Amniotic epithelial cell (primary cell): ENCODE measurements at places on chromosomes 4 and X.
A peak's percentile ranks its signal among the peaks of the same experiment; 100 is the strongest.

- DNase-seq: no peak
Observed at GRCh38 chr4:19577097-19577496, 674.6 kb upstream of the SLIT2 start.

DNA sequence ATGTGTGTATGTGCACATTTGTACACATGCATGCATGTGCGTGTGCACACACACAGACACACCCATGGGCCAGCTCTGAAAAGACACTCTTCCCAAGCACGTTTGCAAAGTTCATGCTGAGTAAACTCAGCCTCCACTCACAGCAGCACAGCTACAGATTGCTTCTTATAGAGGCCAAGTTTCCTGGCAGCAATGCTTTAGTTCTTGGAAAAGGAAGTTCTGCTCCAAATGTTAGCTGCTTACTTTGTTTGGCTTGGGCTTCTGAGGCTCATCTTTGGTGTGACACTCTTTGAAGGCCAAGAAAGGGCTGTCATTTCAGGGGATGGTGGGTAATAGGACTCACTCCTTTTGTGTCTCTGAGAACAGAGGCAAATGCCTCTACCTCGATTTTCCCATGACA lies 6.6 kb downstream of the PLP1 start:
- DNase-seq: no peak

- DNase-seq: no peak
Observed at GRCh38 chr4:76270244-76271175, 19.0 kb downstream of the FAM47E start.

DNA sequence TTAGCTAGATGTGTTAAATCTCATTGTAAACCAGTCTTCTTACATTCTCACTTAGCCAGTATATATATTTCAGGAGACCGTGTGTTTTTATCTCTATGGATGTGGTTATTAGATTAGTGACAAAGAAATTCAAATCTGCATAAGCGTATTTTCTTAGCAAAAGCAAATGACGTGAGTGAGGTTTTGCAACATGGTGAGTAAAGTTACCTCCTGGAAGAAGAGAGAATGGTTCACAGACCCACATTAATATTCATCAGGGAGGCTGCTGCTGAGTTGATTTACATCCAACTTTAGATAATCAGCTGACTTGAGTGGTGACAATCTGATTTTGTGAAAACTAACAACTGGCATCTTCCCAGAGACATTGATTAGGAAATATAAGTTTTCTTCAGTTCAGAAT lies 589.9 kb upstream of the GALNT7 start:
- peak; percentile 9 for DNase-seq

- peak; percentile 36 for DNase-seq
Observed at GRCh38 chr4:78689700-78690323, 86.3 kb upstream of the BMP2K start.

GRCh38 chrX:100048156-100048555 lies 361.9 kb downstream of the PCDH19 start:
- DNase-seq: no peak

- DNase-seq: no peak
Observed at GRCh38 chrX:14508025-14508690, 21.2 kb upstream of the GLRA2 start.

DNA sequence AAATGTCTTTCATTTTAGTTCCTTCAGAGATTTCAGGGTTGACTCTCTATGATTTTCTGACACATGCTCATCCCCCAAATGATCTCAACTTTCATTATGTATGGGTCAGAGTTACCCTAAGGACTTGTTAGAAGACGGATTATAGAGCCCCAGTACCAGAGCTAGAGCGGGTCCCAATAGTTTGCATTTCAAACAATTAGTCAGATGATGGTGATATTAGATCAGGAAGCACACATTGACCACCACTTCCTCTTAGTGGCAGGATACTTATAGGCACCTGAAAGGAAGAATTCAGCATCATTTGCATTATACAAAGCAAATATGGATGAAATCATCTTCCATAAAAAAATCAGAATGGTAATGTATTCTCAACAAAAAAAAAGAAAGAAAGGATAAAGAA lies 106.1 kb downstream of the GALNTL6 start:
- DNase-seq: no peak

DNA sequence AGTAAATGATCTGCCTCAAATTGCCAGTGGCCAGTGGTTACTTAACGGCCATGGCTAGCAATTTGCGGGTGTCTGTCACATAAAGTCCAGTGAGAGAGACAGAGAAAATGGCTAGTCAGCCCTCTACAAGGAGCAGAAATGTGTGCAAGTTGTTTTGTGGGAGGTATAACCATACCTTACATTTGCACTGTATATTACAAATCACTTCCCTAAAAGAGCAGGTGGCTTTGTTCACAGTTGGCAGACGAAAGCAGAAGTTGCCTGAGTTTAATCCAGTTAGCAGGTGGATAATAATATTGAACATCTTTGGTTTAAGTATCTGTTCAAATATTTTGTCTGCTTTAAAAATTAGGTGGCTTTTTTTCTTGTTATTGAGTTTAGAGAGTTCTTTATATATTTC lies 15.6 kb downstream of the SRPX start:
- DNase-seq: no peak

DNA sequence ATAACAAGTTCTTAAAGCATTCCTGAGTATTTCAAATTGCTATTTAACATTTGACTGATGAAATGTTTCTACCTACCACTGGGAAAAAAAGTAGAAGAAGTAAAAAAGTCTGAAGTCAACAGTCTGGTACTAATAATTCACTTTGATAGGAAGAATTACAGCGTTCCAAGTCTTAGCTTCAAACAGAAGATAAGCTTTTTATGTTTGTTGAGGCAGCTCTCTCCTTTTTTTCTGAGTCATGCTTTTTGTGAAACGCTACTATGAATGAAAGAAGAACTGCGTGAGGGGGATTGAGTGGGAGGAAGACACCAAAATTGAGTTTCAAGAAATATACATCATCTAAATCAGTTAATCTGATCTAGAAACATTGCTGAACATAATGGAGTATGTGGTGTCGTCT lies 13.0 kb upstream of the KDR start:
- DNase-seq: peak; percentile 93

GRCh38 chr4:140856621-140857062 lies 100.5 kb upstream of the TBC1D9 start:
- DNase-seq: peak; percentile 44

GRCh38 chrX:43973249-43974099 lies at the start of gene NDP:
Gene NDP (minus strand): TSS chrX:43973390. CDS start chrX:43958645, 14,745 bp downstream.
- no peak for DNase-seq

DNA sequence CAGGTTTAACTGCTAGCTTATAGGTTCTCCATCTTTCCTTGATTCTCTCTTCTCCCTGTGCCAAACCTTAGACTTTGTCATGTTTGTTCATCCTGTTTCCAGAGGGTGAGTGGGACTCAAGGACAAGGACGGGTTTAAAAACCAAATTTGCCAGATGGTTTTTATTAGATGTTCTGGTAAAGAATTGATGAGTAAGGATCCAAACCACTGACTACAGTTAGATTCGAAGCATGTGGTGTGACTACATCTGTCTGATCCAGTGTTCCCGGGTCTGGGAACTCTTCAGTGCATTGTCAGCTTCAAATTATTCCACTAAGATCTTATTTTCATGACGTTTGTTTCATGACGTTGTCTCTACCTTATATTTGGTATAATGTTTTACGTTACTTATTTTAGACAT lies 37.5 kb downstream of the MTMR1 start:
- DNase-seq: no peak

GRCh38 chr4:37793562-37793961 lies 32.9 kb upstream of the PGM2 start:
- DNase-seq: peak; percentile 14

DNA sequence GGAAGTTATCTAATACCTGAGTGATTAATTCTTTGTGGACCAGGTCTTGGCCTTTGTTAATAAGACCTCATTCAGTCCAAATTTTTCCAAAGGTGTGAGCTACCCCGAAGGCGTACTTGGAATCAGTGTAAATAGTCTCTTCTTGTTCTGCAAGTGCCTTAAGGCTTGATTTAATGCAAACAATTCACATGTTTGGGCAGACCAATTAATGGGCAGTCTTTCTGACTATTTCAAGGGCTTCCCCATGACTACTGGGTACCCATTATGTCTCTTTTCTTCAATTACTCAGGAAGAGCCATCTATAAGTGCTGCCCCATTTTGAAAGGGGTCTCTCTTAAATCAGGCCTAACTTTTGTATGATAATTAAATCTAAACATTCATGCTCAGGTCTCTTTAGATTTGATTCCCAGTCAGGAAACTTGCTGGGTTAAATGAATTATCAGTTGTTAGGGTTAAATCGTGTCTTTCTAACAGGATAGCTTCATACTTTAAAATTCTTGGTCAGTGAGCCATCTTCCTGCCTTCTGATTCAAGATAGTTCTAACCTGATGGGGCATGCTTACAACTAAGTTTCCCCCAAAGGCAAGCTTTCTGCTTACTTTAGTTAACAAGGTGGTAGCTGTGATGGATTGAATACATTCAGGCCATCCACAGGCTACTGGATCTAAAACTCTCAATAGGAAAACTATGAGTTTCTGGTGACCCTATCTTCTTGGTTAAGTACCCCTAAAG lies 179.6 kb downstream of the CCNG2 start:
- DNase-seq: no peak

DNA sequence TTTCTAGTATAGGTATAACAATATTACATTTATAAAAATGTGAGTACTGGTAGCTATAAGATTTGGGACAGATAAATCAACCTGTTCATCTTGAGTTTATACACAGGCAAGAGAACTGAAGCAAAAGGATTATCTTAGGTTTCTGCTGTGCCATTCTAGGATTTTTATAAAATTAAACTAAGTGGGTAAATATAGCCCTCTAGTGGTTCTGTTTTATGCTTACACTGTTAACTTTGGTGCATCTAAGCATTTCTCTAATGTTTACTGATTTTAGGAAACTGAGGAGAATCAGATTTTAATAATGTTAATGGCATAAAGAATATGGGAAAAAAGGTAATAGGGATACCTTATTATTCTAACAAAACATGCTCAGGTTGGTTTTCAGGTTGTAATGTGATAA lies 1.1 kb upstream of the RRH start:
- DNase-seq: peak; percentile 31

- DNase-seq: no peak
Observed at GRCh38 chrX:17824980-17825379, 36.1 kb downstream of the RAI2 start.

- DNase-seq: no peak
Observed at GRCh38 chrX:139106069-139106468, 394.6 kb upstream of the FGF13 start.

DNA sequence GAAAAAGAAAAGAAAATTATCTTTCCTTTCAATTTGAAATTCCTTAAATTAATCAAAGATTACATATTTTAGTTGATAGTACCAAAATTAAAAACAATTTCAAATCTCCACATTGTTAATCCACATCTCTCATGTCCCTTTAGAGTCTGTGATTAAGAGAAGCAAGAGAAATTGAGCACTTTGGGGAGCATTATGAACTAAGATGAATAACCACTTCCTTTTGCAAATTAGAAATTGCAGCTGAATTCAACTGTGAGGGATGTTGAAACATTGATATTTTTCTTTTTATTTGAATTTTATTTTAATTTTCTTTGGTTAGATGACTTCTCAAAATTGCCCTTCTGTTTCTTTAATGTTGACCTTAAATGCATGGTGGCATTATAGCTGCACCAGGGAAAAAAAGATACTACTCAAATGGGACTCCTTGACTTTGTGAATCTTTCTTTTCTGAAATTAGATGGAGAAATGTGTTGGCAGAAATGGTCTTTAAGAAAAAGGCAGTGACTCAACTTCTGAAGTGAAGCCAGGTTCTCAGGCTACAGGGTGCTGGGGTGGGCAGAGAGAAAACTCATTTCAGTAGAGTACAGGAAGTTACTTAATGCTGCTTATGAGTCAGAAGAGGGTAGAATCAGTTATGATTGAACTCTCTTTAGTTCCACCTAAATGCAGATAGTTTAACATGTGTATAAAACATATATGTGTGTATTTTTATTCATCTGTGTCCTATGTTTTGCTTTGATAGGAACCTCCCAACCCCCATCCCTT lies 92.0 kb upstream of the TNIP3 start:
- peak; percentile 94 for DNase-seq

- DNase-seq: peak; percentile 51
Observed at GRCh38 chr4:41661442-41662076, 87.0 kb downstream of the PHOX2B start.

GRCh38 chr4:8278009-8278395 lies 8.4 kb downstream of the HTRA3 start:
- DNase-seq: peak; percentile 50

DNA sequence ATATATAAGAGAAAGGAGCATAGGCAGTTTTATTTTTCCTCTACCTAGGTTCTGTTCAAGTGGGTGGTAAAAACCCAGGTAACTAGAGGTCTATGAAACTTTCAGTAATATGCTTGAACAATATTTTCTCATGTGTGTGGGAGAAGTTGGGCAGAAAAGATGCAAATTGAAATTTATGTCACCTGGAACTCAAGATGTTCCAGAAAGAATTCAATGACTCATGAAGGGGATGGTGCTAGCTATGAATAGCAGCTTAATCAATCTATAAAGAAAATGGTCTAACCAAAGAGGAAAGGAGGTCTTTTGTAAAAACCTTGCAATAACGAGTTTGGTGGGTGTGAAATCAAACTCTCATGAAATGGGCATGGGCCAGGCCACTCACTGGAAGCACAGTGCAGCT lies 263.8 kb downstream of the INPP4B start:
- DNase-seq: no peak

GRCh38 chr4:84958434-84958833 lies 8.1 kb downstream of the WDFY3 start:
- DNase-seq: no peak

- peak; percentile 60 for DNase-seq
Observed at GRCh38 chr4:123479944-123480343, 83.3 kb downstream of the SPRY1 start.

GRCh38 chrX:69107747-69108401 lies 57.4 kb downstream of the PJA1 start:
- DNase-seq: no peak

- no peak for DNase-seq
Observed at GRCh38 chr4:113732-114131, 10.6 kb upstream of the ZNF718 start.

GRCh38 chr4:90876296-90876695 lies 749.1 kb downstream of the CCSER1 start:
- peak; percentile 12 for DNase-seq

DNA sequence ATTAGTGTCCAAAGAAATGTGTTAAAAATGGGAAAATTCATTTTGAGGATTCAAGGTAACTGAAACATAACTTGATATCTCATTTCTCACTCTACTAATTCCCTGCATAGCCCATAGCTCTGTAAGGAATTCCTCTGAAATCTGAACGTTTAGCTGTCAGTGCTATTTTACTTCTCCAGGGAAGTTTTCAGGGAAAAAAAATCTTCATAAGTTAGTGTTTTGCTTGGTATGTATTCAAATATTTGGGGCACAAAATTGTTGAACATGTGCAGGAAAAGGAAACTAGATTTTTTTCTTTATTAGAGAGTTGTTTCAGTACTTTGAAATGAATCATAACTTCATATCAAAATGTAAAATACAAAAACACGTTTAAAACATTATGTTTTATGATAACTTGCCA lies 891.4 kb downstream of the CENPC start:
- no peak for DNase-seq

- no peak for DNase-seq
Observed at GRCh38 chrX:145856181-145856580, 38.6 kb downstream of the SLITRK2 start.

- DNase-seq: peak; percentile 58
Observed at GRCh38 chr4:53346920-53347852, 18.7 kb downstream of the SCFD2 start.

GRCh38 chr4:96637971-96638412 lies 798.1 kb downstream of the PDHA2 start:
- DNase-seq: no peak

- no peak for DNase-seq
Observed at GRCh38 chrX:129347291-129347690, 176.0 kb downstream of the SMARCA1 start.

GRCh38 chrX:74242050-74242449 lies 61.9 kb upstream of the ZCCHC13 start:
- DNase-seq: peak; percentile 90

GRCh38 chr4:20666012-20666860 lies 34.0 kb upstream of the PACRGL start:
- DNase-seq: no peak
